ENCODE measurements at places on chromosomes 4 and X. TPM values are rescaled to one million over a fixed set of nuclear protein-coding genes. Genes with fewer than 3 reads are reported as not detected.

Gene SMPX
- total RNA-seq = not detected

Gene DCAF8L1
- total RNA-seq = not detected

Gene MAGEE2
- not detected for total RNA-seq

Gene MAGEA9B
- not detected for total RNA-seq

Gene GASK1B
- 22.7 TPM for total RNA-seq

Gene SLITRK2
- 0.15 TPM for total RNA-seq

Gene TMPRSS11F
- not detected for total RNA-seq

Gene ITGB1BP2
- total RNA-seq = 1.4 TPM

Gene NAP1L3
- total RNA-seq = 0.95 TPM

Gene FAM47A
- not detected for total RNA-seq

Gene RPL39
- total RNA-seq = 1,325 TPM

Gene ASB9
- total RNA-seq = 6.0 TPM

Gene SLC10A6
- 0.97 TPM for total RNA-seq

Gene SMIM31
- total RNA-seq = 0.83 TPM

Gene PNMA6F
- total RNA-seq = not detected

Gene OTC
- total RNA-seq = 0.71 TPM

Gene FREM3
- total RNA-seq = 0.38 TPM

Gene DCAF8L2
- total RNA-seq = not detected

Gene GAB3
- total RNA-seq = 17.4 TPM

Gene CNGA1
- 0.53 TPM for total RNA-seq

Gene TLR10
- 1.2 TPM for total RNA-seq

Gene TECRL
- not detected for total RNA-seq

Gene TCP11X2
- total RNA-seq = 0.27 TPM

Gene MAGEB2
- total RNA-seq = not detected

Gene APLN
- total RNA-seq = 4.2 TPM

Data from lower lobe of right lung (tissue), 2 donors.